ENCODE measurements at places on chromosomes 13 and 19. TPM values are rescaled to one million over a fixed set of nuclear protein-coding genes. Genes with fewer than 3 reads are reported as not detected.

DNA sequence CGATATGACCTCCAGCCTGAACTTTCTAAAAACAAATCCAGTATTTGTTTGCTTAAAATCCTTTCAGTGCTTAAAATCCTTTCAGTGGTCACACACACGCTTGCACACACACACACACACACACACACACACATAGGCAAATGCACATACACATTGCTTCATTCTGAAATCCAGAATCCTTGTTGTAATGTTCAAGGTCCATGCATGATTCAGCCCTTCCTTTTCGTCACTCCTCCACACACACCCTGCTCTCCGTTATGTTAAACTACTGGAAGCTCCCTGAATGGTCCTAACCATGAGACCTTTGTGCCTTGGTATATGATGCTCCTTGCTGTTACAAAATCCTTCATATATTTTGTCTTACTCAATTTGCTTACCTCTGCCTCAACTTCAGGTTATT, 44.9 kb downstream of the SERTM1 start:
- no peak for DNase-seq
- no peaks in the 10 kb centered on the region for H3K4me1 ChIP-seq
- H3K4me3 ChIP-seq, result no peak overlapping the region
- H3K27me3 ChIP-seq, result peaks cover 6% of the 10 kb centered on the region

DNA sequence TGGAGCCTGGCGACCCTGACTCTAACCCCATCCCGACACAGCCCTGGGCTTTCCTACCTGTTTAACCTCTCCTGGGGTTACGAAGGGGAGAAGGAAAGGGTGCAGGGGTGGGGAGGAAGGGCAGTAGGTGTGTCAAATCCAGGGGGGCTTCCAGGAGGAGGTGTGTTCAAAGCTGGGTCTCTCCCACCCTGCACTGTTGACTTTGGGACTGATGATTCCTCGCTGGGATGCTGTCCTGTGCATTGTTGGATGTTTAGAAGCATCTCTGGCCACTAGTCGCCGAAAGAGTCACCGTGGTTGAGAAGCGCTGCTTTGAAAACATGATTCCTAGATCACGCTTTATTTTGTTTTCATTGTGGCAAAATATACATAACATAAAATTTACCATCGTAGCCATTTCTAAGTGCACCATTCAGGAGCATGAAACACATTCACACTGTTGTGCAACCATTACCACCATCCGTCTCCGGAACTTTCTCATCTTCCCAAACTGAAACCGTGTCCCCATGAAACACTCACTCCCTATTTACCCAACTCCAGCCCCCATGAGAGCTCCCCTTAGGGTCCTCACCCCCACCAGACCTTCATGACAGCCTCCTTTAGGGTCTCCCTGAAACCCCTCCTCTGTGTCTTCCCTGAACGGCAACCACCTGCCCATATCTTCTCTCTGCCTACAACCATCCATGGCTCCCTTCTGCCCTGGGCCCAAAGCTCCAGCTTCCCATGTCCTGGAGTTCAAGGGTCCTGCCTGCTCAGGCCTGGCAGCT, 4.4 kb upstream of the FCER2 start:
- H3K27me3 ChIP-seq, result peaks cover 2% of the 10 kb centered on the region
- H3K27ac ChIP-seq, result peak overlapping the region; percentile 60
- H3K4me3 ChIP-seq, result no peak overlapping the region
- H3K36me3 ChIP-seq, result no peaks in the 10 kb centered on the region
- DNase-seq, result no peak
- no peaks in the 10 kb centered on the region for H3K4me1 ChIP-seq

- no peaks in the 10 kb centered on the region for H3K4me1 ChIP-seq
- no peak overlapping the region for H3K4me3 ChIP-seq
- H3K36me3 ChIP-seq, result no peaks in the 10 kb centered on the region
- no peak overlapping the region for H3K27ac ChIP-seq
Observed at GRCh38 chr13:25281193-25281934, 5.9 kb downstream of the MTMR6 start.

The EBPL gene
- 307 TPM for total RNA-seq

The KISS1R gene
- total RNA-seq, result not detected
